ENCODE measurements at places on chromosomes 4 and X. TPM values are rescaled to one million over a fixed set of nuclear protein-coding genes. Genes with fewer than 3 reads are reported as not detected.
A peak's percentile ranks its signal among the peaks of the same experiment; 100 is the strongest.

GRCh38 chr4:124953486-124953885 is 241.0 kb upstream of the ANKRD50 start:
- H3K27me3 ChIP-seq, result no peaks in the 10 kb centered on the region
- H3K4me3 ChIP-seq, result no peak overlapping the region
- DNase-seq, result peak; percentile 40

DNA sequence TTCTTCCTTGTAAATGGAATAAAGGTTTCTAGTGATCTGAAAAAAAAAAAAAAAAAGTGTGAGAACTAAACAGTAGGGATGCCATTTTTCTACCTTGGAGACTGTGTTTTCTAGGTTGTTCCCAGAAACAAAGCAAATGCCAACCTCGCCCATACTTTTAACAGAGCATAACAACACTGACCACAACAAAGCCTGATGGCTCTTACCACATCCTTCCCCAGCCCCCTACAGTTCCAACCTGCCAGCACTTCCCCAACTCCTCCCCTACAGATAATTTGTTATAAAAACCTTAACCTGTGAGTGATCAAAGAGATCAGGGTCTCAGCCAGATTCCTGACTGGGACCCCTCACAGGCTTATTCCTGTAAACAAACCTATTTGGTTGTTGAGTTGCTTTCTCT is 940.0 kb downstream of the SH3BGRL start:
- H3K27ac ChIP-seq, result no peak overlapping the region
- no peaks in the 10 kb centered on the region for H3K4me1 ChIP-seq
- H3K4me3 ChIP-seq, result no peak overlapping the region
- DNase-seq, result no peak

The HSFX1 gene
- polyA plus RNA-seq, result 0.26 TPM

The CXCL8 gene
- 33.8 TPM for polyA plus RNA-seq

- no peaks in the 10 kb centered on the region for H3K36me3 ChIP-seq
- no peak overlapping the region for H3K4me3 ChIP-seq
- peak overlapping the region; percentile 57 for H3K27ac ChIP-seq
- no peaks in the 10 kb centered on the region for H3K27me3 ChIP-seq
- peaks cover 40% of the 10 kb centered on the region for H3K4me1 ChIP-seq
These were observed 10.3 kb downstream of the RTL5 start for GRCh38 chrX:72121383-72121782.

- H3K36me3 ChIP-seq, result no peaks in the 10 kb centered on the region
- no peak overlapping the region for H3K27ac ChIP-seq
- H3K27me3 ChIP-seq, result no peaks in the 10 kb centered on the region
- no peaks in the 10 kb centered on the region for H3K4me1 ChIP-seq
- H3K4me3 ChIP-seq, result no peak overlapping the region
- no peak for DNase-seq
These were observed 99.6 kb downstream of the IQCM start for GRCh38 chr4:149715822-149716585.

GRCh38 chrX:31376408-31377022 is 304.7 kb upstream of the FTHL17 start:
- no peak overlapping the region for H3K27ac ChIP-seq
- H3K27me3 ChIP-seq, result no peaks in the 10 kb centered on the region
- peak; percentile 19 for DNase-seq
- H3K36me3 ChIP-seq, result no peaks in the 10 kb centered on the region
- H3K4me1 ChIP-seq, result no peaks in the 10 kb centered on the region

The PDE5A gene
- polyA plus RNA-seq, result 6.2 TPM

The XG gene
- 0.21 TPM for polyA plus RNA-seq

GRCh38 chr4:3473181-3473950 is 10.3 kb downstream of the DOK7 start:
- no peaks in the 10 kb centered on the region for H3K27me3 ChIP-seq
- peak overlapping the region; percentile 10 for H3K27ac ChIP-seq
- no peak overlapping the region for H3K4me3 ChIP-seq
- no peaks in the 10 kb centered on the region for H3K4me1 ChIP-seq
- H3K36me3 ChIP-seq, result no peaks in the 10 kb centered on the region
- no peak for DNase-seq

GRCh38 chrX:15358533-15358932 is 23.2 kb upstream of the PIGA start:
- DNase-seq, result no peak
- no peak overlapping the region for H3K27ac ChIP-seq
- H3K4me3 ChIP-seq, result no peak overlapping the region
- no peaks in the 10 kb centered on the region for H3K36me3 ChIP-seq
- peaks cover 31% of the 10 kb centered on the region for H3K27me3 ChIP-seq

- H3K4me1 ChIP-seq, result no peaks in the 10 kb centered on the region
- H3K36me3 ChIP-seq, result no peaks in the 10 kb centered on the region
- no peak overlapping the region for H3K4me3 ChIP-seq
- no peak overlapping the region for H3K27ac ChIP-seq
- H3K27me3 ChIP-seq, result no peaks in the 10 kb centered on the region
These were observed 680.0 kb downstream of the TRIML1 start for GRCh38 chr4:188819233-188819632.

DNA sequence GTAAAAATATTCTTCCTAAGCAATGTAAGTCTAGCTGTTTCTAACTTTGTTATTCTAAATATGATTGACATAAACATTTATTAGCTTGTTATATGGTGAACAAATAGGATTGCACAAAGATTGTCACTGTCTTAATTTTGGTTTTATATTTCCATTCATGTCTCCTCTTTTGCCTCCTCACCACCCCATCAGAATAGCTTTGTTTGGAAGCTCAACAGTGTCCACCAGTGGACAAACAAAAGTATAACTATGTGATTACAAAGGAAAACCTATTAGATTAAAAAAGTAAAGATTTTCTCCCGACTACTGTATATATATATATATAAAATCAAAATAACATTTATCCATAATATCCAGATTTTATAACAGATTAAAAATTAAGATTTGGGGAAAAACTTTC is 468.2 kb downstream of the ZIC3 start:
- H3K27ac ChIP-seq, result no peak overlapping the region
- H3K4me1 ChIP-seq, result no peaks in the 10 kb centered on the region
- H3K36me3 ChIP-seq, result no peaks in the 10 kb centered on the region
- no peak overlapping the region for H3K4me3 ChIP-seq
- no peak for DNase-seq
- H3K27me3 ChIP-seq, result peaks cover 3% of the 10 kb centered on the region

DNA sequence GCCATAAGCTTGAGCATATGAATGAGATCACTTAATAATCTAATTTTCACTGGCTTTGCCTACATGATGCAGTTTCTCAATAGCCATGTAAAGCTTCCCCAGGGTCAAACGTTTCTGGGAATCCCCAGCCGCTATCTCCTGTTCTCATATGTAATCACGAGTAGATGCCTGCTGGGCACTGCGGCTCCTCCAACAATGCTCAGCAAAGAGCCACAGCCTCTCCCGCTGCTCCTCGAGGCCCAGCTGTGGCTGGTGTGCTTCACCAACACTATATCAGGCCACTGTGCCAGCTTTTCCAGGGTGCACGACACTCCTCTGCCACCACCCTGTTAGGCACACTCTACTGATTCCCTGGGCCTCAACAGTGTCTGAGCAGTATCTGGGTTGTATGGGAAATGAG is 78.3 kb upstream of the RASGEF1B start:
- H3K4me1 ChIP-seq, result no peaks in the 10 kb centered on the region
- peak; percentile 34 for DNase-seq
- H3K4me3 ChIP-seq, result no peak overlapping the region

- no peaks in the 10 kb centered on the region for H3K27me3 ChIP-seq
- no peak overlapping the region for H3K27ac ChIP-seq
- no peaks in the 10 kb centered on the region for H3K4me1 ChIP-seq
- no peaks in the 10 kb centered on the region for H3K36me3 ChIP-seq
These were observed 35.9 kb upstream of the GRPEL1 start for GRCh38 chr4:7103607-7104365.

Data from lung (tissue), 17 donors.